Activated CD4-positive, alpha-beta T cell treated with anti-CD3 and anti-CD28 coated beads for 36 hours (primary cell): ENCODE measurements at places on chromosomes 6 and 20. TPM values are rescaled to one million over a fixed set of nuclear protein-coding genes. Genes with fewer than 3 reads are reported as not detected.

DNA sequence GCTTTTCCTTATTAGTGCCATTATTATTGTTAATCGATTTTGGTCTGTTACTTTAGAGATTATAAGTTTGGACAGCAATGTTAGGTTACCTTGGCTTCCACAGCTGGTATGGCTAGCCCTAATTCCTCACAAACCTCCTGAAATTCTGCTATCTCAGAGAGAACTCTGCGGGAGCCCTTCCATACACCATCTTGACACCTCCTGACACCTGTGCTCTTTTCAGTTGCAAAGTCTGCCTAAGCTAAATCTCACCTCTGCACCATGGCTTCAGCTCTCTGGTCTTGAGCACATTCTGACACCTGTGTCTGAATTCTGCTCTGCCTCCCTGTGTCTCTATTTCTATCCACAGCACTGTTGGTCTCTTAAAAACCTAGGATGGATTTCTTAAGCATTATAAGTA, 106.5 kb downstream of the DCDC2 start:
- no peak overlapping the region for H3K27ac ChIP-seq
- no peak for DNase-seq
- H3K4me3 ChIP-seq: no peak overlapping the region
- peaks cover 10% of the 10 kb centered on the region for H3K4me1 ChIP-seq
- H3K27me3 ChIP-seq: peaks cover 7% of the 10 kb centered on the region

DNA sequence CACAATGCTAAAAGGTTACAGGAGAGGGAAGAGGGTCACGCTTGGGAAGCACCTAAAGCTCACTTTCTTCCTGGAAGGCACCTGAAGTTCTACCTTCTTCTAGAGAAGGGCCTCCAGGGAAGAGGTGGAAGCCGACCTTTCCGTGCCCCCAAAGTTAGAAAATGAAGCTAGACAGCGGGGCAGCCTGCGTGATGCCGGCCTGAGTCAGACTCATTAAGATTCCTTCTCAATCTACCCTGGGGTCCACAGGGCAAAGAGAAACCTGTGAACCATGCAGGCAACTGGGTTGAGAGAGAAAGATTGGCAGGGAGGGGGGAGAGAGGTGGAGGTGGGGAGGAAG, 54.8 kb upstream of the CCDC167 start:
- no peaks in the 10 kb centered on the region for H3K27me3 ChIP-seq
- peaks cover 42% of the 10 kb centered on the region for H3K4me1 ChIP-seq
- DNase-seq: no peak
- H3K27ac ChIP-seq: no peak overlapping the region
- H3K4me3 ChIP-seq: no peak overlapping the region

DNA sequence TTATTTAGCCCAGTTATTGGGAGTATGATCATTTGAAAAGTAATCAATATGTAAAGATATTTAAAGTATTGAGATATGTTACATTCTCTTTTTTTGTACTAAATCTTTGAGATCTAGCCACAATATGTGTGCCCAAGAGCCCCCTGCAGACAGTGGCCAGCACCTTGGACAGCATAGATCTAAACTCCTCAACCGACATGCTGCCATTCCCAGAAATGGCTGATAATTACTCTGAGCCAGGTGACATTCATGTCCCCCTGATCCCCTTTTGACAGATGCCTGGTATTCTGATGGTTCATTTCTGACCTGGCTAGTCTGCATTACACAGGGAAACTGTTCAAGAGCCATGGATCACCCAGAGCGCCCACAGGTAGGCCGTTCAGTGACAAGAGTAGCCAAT, 177.1 kb downstream of the ZDHHC14 start:
- DNase-seq: no peak
- H3K4me3 ChIP-seq: no peak overlapping the region
- H3K27ac ChIP-seq: no peak overlapping the region

DNA sequence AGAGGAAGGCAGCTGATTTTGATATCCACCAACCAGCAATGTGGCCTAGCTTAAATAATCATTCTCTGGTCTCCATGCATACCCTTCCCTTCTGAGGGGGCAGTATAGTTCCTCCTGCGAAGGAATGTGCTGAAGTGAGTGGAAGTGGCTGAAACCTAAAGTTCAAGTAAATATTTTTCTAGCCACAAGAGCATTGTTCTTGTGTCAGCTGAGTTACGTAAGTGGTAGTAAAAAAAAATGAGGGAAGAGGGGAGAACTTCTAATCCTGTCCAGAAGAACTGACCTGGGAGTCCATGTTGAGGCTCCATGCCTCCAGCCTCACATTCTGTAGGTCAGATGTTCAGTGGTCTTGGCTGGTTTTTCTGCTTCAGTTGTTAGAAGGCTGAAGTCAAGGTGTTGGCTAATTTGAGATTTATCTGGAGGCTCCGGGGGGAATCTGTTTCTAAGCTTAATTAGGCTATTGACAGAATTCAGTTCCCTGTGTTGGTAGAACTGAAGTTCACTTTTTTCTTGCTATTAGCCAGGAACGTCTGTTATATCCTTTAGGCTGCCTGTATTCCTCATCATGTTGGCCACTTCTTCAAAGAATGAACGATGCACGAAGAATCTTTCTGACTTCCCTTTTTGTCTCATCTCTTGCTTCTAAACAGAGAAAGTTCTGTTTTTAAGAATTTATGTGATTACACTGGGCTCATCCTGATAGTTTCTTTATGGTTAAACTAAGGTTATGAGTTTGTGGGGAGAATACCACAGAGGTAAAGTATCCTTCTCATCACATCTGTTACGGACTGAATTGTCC, 207.1 kb upstream of the PRSS16 start:
- H3K27me3 ChIP-seq: peaks cover 30% of the 10 kb centered on the region
- no peak for DNase-seq
- no peaks in the 10 kb centered on the region for H3K4me1 ChIP-seq
- H3K27ac ChIP-seq: no peak overlapping the region
- H3K36me3 ChIP-seq: no peaks in the 10 kb centered on the region

DNA sequence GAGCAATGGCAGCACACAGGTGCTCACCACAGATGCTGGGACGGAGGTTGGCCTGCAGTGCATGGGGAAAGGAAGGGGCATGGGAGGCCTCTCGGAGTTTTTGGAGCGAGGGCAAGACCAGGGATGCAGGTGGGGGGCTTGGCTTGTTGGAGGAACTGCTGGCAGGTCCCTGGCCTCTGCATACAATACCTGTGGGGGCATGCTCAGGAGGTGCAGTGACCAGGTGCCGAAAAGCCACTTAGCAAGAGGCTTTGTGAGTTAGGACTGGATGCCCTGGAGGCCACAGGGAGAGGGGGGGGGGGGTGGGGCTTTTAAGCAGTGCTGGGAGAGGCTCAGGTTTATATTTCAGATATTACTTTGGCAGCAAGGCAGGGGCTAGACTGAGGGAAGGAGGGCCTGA, 142.7 kb downstream of the F13A1 start:
- DNase-seq: no peak
- no peaks in the 10 kb centered on the region for H3K36me3 ChIP-seq
- H3K4me3 ChIP-seq: no peak overlapping the region
- no peaks in the 10 kb centered on the region for H3K4me1 ChIP-seq
- H3K27me3 ChIP-seq: peaks cover 2% of the 10 kb centered on the region

- DNase-seq: no peak
- no peak overlapping the region for H3K4me3 ChIP-seq
- H3K27me3 ChIP-seq: peaks cover 2% of the 10 kb centered on the region
- H3K27ac ChIP-seq: no peak overlapping the region
- H3K36me3 ChIP-seq: no peaks in the 10 kb centered on the region
These were observed 110.2 kb upstream of the RREB1 start for GRCh38 chr6:6997263-6998193.

The YIPF3 gene
- total RNA-seq: 39.6 TPM

- no peak overlapping the region for H3K4me3 ChIP-seq
- H3K4me1 ChIP-seq: no peaks in the 10 kb centered on the region
- H3K27ac ChIP-seq: no peak overlapping the region
- peaks cover 3% of the 10 kb centered on the region for H3K36me3 ChIP-seq
- no peak for DNase-seq
- H3K27me3 ChIP-seq: no peaks in the 10 kb centered on the region
These were observed 158.1 kb upstream of the GMDS start for GRCh38 chr6:2403546-2403945.

- DNase-seq: peak; percentile 60
- no peaks in the 10 kb centered on the region for H3K36me3 ChIP-seq
- peak within 1 kb of the TSS; percentile 68 for H3K4me3 ChIP-seq
- peaks cover 44% of the 10 kb centered on the region for H3K4me1 ChIP-seq
These were observed at the start of gene HLA-DQB1 for GRCh38 chr6:32666420-32667300. HLA-DQB1 (minus strand) TSS chr6:32666657; CDS start chr6:32666607, 50 bp downstream.

DNA sequence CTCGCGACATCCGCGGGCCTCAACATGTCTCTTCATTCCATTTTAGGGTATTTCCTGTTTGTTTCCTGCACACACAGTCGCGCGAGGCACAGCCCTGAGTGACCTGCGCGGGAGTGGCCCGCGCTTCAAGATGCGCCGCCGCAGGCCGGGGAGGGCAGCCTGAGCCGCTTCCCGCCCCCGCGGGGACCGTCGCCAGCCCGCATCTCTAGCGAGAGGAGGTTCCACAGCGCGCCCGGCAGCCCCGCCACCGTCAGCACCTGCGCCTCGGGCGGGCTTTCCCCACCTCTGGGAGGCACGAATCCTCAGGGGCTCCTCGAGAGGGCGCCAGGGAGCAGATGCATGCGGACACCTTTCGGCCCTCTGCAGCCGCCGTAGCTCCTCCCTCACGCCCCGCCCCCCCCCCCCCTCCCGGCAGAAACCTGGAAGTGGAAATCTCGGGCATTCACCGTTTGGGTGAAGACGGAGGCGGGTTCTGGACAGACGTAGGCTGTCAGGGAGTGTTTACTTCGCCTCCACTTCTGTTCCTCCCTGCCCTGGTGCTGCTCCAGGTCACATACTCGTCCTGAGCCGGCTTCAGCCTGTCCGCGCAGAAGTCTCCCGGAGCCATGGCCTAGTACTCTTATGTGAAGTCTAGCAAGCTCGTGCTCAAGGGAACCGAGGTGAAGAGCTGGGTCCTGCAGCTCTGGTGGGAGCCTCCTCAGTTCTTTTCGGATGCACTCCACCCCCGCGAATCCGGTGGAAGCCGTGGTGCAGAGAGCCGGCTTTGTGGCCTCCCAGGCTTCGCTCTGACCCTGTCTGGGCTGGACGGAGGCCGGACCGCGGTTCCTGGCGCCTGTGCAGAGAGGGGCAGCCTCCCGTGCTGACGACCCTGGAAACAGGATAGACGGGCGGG, 880.5 kb upstream of the DEFB115 start:
- H3K36me3 ChIP-seq: peaks cover 9% of the 10 kb centered on the region
- peak overlapping the region; percentile 93 for H3K27ac ChIP-seq
- peak; percentile 92 for DNase-seq

GRCh38 chr20:63400486-63401210, 39.5 kb upstream of the CHRNA4 start:
- no peak overlapping the region for H3K27ac ChIP-seq
- H3K27me3 ChIP-seq: no peaks in the 10 kb centered on the region
- no peaks in the 10 kb centered on the region for H3K36me3 ChIP-seq

GRCh38 chr6:165571721-165572132, 91.3 kb downstream of the PDE10A start:
- no peaks in the 10 kb centered on the region for H3K4me1 ChIP-seq
- H3K27ac ChIP-seq: no peak overlapping the region

DNA sequence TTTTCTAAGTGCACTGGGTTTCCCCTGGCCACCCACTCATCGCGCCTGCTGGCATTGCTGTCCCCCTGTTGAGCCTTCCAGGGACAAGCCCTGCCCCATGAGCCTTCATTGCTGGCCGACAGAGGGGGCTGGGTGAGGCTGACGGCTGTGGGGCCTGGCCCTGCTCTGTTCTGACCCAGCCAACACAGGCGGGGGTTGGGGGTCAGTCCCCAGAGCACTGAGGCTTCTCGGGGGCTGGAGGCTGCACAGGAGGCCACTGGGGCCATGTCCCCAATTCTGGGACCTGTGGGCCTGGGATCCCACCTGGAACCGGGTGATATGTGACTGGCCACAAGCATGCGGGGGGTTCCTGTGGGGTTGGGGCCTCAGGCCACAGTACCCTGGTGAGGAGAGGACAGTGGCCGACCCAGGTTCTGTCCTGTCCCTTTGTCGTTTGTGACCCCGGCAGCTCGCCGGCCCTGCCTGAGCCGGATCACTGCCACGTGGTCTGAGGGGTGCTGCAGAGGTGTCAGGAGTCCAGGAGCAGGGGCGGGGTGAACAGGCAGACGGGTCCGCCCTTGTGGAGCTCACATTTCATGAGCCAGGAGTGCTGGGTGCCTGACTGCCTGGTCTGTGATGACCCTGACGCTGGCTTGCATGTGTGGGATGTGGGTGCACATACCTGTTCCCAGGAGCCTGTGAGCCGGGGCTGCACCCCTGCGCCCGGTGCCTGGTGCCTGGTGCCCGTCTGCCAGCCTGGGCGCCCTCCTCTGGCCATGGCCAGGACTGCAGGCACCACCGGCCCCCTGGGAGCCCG, 2.1 kb upstream of the COL20A1 start:
- peaks cover 8% of the 10 kb centered on the region for H3K36me3 ChIP-seq
- H3K27me3 ChIP-seq: peaks cover 5% of the 10 kb centered on the region
- peak; percentile 85 for DNase-seq
- peaks cover 6% of the 10 kb centered on the region for H3K4me1 ChIP-seq
- H3K4me3 ChIP-seq: no peak overlapping the region

- H3K4me3 ChIP-seq: no peak overlapping the region
- H3K4me1 ChIP-seq: no peaks in the 10 kb centered on the region
- DNase-seq: no peak
These were observed 23.2 kb upstream of the TXNDC5 start for GRCh38 chr6:7933794-7934193.

DNA sequence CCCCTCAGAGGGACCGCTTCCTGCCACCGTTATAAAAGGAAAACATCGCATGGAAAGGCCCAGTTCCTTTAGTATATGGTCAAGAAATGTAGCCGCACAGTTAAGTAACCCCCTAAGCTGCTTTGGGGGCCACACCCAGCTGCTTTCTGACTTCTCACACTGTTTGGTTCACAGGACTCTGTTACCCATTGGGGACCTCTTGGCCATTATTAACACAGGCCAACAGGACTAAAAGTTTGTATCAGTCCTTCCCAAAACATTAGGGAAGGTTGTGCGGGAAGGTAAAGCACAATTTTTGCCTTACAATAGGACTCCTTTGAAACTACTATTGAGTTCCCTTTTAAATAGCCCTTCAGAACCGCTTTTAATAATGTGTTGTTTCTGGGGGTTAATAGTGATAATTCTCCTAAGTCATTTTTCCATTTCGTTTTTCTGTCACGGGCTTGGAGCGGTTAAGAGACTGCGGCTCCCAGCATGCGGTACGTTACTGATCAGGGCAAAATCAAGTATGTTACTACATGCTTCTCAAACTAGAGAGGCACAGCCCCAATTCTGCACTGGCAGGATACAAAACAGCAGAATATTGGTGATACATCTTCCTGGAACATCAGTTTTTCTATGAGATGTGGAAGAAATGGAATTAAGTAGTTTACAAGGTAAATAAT, 668 bp upstream of the RPP40 start:
- H3K27me3 ChIP-seq: no peaks in the 10 kb centered on the region
- peaks cover 14% of the 10 kb centered on the region for H3K36me3 ChIP-seq
- H3K4me1 ChIP-seq: peaks cover 8% of the 10 kb centered on the region
- peak overlapping the region; percentile 94 for H3K27ac ChIP-seq

DNA sequence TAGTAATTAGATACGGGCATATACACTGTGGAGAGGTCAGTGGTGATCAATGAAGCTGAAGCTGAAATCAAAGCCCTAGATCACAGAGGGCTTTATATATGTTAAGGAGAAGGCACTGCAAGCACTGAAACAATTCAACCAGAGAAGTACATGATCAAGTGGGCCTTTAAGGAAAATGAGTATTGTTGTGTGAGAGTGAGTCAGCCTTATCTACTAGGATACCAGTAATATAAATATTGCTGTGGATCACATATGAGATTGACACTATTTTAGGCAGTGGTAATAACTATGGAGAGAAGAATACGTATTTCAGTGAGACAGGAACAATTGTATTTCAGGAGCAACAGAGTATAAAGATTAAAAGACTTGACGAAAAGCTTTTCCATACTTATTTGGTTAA, 1172.2 kb upstream of the GJE1 start:
- peaks cover 2% of the 10 kb centered on the region for H3K27me3 ChIP-seq
- no peak overlapping the region for H3K4me3 ChIP-seq
- no peak for DNase-seq
- H3K27ac ChIP-seq: no peak overlapping the region

The OR11A1 gene
- not detected for total RNA-seq
